Activated CD8-positive, alpha-beta memory T cell treated with anti-CD3 and anti-CD28 coated beads for 1 hour (primary cell): ENCODE measurements at places on chromosomes 2 and 18.

GRCh38 chr2:239824866-239825704 is 200.1 kb downstream of the NDUFA10 start:
- no peak for DNase-seq

DNA sequence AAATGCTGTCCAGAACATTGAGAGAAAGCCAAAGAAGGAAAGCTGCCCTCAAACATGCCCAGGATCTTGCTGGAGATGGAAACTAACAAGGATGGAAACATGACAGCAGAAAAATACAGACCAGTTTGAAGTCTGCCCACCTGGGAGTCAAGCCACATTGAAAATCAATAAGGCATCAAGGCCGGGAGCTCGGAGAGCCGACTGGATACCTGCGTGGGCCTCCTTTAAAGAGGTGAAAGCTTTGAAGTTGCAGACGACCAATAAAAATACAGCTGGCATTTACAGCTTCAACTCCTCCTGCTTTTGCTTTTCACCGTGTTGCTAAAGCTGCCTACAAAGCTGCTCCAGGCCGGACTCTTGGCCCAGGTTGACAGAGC is 279.7 kb downstream of the SRBD1 start:
- no peak for DNase-seq

DNA sequence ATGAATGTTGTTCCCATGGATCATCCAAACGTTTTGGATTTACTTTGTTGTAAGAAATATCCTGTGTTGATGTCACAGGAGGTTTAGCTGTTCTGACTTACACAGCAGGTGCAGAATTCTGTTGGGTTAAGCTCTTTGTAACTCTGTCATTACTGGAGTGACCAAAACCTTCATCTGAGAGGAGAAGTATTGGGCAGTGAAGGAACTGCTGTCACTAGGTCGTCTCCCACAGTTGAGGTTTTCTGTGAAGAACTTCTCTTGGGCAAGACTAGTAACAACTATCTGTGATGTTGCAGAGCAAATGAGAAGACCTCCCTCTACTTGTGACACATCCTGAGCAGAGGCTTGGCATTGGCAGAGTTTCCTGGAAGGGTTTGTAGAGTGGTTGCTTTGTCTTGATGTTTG is 2.9 kb downstream of the SPTBN1 start:
- no peak for DNase-seq

DNA sequence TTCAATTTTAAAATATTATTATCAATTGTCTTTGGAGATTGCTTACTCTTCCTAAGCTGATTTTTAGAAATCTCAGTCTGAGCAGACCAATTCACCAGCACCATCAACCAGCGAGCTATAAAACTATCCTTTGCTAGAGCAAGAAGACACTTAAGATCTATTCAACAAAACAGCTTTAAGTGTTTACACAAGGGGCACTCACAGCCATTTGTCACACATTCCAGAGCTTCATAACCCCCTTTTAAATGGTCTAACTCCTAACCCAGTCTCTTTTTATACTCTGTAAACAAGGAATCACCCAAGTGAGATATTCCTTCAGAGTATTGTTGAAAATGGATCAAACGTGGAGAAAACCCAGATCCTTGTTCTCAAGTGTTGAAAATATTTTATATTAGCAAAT is 1294.1 kb upstream of the CHAC2 start:
- DNase-seq = no peak

GRCh38 chr2:56297671-56298070 is 113.9 kb downstream of the CCDC85A start:
- no peak for DNase-seq

DNA sequence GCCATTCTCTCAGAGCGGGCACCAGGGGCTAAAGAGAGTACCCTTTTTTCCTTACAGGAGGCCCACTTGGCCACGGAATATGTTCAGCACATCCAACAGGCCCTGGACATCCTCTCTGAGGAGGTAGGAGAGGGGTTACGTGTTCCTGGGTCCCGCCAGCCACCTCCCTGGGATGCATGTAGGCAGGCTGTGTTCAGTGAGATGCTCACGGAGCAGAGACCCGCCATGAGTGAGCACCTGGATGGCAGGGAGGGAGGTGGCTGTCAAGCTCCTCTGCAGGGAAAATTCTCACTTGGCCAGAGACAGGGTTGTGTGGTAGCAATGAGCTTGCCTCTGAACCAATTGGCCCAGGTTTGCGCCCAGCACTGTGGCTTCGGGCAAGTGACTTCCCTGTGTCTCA is 123.1 kb upstream of the PPP1CB start:
- DNase-seq = no peak

DNA sequence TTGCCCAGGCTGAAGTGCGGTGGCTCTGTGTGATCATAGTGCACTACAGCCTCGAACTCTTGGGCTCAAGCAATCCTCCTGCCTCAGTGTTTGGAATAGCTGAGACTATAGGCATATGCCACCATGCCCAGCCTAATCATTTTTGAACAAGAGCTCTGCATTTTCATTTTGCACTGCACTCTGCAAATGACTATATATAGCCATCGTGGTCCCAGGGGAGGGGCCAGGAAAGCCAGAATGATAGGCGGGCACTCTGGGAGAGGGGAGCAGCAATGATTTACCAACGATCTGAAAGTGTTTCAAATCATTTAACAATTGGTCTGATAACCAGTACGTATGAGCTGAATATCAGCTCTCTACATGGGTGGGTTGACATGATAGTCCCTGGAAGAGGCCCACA is 22.3 kb upstream of the ST3GAL5 start:
- DNase-seq = no peak

DNA sequence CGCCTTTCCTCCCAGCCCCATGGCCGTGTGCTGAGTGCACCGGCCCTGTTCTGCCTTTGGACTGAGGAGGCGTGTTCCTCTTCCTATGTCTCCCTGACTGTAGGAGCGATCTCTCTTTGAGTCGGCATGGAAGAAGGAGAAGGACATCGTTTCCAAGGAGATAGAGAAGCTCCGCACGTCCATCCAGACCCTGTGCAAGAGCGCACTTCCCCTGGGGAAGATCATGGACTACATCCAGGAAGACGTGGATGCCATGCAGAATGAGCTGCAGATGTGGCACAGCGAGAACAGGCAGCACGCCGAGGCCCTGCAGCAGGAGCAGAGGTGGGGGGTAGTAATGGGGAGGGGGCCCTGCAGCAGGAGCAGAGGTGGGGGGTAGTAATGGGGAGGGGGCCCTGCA is 29.4 kb upstream of the ASB1 start:
- DNase-seq = no peak

DNA sequence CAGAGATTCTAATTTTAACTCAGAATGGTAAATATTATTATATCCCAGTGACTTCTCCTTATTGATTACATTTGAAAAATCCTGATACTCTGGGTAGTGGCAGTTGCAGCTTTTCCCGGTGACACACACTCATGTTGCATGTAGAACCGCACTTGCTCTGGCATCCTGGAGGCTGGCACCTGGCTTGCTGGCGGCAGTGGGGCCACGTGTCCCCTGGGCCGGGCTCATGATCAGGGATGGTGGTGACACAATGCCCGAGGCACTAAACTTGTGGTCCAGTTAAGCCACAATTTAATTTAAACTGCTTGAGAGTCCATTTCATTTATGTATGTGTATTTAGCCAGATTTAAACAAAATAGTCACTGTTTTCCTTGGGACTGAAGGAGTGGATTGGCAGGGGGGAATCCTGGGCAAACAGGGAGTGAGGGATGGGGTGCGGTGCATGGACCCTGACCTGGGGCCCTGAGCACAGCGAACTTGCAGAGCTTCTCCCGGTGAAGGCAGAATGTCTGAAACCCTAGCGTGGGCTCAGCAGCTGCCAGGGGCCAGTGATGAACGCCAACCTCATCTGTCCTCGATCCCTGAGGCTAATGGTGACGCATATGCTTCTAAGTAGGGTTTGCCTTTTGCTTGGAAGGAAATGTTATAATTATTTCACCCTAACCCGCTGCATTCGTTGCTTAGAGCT is 50.0 kb downstream of the KCNG2 start:
- DNase-seq = no peak

DNA sequence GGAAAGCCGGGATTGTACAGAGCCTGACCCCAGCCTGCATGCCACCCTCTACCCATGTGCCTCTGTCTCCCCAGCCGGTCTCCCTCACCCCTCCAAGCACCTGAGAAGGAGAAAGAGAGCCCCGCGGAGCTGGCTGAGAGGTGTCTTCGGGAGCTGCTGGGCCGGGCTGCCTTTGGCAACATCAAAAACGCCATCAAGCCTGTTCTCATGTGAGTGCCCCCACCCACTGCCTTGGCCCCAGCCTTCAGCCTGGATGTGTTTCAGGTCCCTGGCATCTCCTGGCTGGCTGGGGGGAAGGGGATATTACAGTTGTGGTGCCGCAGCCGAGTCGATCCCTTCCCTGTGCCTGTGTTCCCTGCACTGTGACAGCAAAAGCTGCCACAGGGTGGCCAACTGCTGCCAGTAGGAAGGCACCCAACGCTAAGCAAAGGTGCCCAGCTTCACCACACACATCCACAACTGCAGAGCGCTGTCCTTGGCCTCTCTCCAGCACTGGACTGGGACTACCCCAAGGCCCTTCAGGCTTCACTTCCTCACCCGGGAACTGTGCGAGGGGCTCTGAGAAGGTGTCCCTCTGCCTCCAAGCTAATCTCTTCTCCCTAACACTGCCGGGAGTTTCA is 38.4 kb downstream of the POMC start:
- no peak for DNase-seq

- DNase-seq = no peak
These were observed 178.8 kb downstream of the PRKCE start for GRCh38 chr2:45830322-45830721.

DNA sequence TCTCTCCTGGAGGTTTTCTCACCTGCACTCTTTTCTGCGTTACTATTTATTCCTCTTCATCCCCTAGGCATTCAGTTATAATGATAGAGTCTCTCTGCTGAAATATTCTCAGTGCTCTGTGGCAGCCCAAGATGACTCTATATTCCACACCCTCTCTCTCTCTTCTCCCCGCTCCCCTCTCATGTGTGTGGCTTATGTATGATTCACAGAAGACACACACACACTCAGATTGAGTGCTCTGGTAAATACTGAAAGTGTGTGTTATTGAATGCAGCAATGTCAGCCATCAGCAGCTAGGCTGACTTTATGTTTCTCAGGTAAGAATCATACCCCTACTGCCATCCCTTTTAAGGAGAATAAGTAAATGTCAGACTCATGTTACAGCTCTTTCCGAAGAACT is 201.2 kb downstream of the SLC4A10 start:
- DNase-seq = no peak

DNA sequence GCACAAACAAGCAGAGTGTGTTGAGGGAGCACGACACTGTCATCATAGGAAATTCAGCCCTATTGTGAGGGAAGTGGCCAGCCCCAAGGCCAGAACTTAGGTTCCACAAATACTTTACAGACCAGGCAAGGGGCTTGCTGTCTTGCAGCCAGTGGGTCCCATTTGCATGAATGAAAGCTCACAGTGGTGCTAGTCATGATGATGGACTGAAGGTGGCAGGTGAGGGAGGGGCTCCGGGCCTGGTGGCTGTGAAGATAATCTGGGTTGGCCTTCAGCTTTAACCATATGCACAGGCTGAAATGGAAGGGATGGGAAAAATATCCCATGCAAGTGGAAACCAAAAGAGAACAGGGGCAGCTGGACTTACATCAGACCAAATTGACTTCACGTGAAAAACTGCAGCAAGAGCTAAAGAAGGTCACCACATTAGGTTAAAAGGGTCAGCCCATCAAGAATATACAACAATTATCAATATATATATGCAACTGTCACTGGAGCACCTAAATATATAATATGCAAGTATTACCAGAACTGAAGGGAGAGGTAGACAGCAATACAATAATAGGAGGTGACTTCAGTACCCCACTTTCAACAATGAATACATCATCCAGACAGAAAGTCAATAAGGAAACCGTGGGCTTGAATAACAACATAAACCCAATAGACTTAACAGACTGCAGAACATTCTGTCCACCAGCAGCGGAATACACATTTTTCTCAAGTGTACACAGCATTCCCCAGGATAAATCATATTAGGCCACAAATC is 39.6 kb downstream of the DCDC2C start:
- DNase-seq = no peak

DNA sequence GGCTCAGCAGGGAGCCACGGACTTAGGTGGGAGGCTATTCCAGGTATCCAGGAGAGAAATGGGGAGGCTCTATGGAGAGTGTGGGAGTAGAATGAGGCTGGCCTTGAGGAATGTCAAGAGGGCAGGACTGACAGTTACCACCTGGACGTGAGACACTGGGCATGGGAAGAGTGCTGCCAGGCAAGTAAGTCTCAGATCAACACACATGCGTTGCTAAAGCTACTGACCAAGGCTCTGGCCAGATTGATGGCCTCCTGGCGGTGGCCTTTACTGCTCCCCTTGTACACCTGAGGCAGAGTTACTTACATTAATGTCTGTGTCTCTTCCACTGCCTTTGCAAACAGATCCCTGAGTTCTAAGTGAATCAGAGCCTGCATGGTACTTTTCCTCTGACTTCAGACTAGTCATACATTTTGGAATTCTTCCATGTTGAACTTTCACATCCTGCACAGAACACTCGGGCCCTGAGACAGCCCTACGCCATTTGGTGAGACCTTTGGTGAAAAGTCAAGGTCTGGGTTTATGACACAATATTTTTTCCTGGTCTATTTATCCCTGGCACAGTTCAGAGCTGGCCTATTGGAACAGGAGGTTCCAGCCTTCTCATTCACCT is 398.8 kb upstream of the TRIB2 start:
- DNase-seq = no peak

- no peak for DNase-seq
These were observed 83.1 kb downstream of the FARSB start for GRCh38 chr2:222572751-222573174.
